ENCODE measurements at places on chromosomes 7 and 10.
A peak's percentile ranks its signal among the peaks of the same experiment; 100 is the strongest.

GRCh38 chr7:36925691-36926090, 201.4 kb upstream of the AOAH start:
- no peak for DNase-seq

DNA sequence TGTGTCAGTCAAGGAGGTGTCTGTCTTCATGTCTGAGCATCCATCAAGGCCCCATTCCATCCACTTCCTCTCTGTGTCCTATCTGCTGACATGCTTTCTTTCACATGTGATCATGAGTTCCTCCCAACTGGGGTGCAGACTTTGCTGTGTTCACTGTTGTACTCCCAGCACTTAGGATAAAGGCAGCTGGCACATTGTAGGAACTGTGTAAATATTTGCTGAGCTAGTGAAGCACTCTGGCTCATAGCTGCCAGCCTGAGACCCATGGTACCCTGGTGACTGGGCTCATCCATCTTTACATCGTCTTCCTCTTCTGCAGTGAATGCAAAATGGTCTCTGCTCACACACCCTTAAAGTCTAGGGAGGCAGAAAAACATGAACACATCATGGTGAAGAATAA, 242.2 kb upstream of the IGFBP3 start:
- DNase-seq = no peak

- no peak for DNase-seq
Observed at GRCh38 chr10:113347508-113347907, 205.3 kb upstream of the HABP2 start.

DNA sequence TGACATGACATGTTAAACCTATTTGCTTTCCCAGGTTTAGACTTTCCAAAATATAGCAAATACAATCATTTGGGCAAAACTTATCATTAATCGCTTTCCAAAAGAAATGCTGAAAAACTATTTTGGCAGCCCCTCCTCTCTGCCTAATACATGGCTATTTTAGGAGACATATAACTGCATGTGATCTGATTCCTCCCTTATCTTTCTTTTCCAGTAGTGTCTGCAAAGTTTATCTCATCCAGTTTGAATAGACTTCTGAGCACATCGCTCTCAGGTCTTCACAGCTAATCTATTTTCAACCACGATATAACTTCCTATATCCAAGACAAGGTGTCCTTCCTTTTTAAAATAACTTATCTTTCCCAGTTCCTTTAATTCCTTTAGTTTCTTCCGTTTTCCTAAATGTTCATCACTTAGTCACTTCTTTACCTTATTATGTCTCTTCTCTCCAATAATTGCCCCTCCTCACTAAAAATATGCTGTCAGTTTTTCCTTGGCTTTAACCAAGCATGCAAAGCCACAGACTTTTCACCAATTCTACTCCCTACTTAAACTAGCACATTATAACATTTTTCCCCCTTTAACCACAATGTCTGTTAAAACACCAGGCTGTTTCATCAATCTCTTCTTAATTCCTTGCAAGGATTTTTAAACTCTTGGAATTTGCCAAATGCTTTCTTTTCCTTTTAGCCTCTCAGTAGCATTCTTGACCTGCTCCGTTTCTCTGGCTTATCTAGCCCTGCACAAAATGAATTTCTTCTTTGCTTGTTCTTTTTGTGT, 24.4 kb downstream of the GNG11 start:
- no peak for DNase-seq

DNA sequence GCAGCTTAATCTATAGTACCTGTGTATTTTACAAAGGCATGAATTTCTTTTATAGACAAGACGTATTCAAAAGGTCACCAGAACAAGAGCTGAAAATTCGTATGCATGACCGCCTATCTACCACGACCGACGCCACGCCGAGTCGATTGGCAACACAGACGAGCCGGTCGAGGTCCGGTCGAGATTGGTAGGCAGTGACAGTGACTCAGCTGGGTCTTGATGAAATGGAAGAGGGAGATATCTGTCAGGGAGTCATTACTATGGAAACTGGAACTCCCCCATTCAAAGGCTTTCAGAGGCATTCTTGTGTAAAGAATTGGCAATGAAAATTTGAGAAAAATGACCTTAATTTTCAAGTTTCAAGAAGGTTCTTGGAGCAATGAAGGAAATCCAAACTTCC, 2.1 kb downstream of the ATP5MK start:
- DNase-seq = no peak

- DNase-seq = no peak
Observed at GRCh38 chr7:40676221-40676620, 541.4 kb downstream of the SUGCT start.

- DNase-seq = no peak
Observed at GRCh38 chr7:52168085-52168484, 851.5 kb upstream of the COBL start.

DNA sequence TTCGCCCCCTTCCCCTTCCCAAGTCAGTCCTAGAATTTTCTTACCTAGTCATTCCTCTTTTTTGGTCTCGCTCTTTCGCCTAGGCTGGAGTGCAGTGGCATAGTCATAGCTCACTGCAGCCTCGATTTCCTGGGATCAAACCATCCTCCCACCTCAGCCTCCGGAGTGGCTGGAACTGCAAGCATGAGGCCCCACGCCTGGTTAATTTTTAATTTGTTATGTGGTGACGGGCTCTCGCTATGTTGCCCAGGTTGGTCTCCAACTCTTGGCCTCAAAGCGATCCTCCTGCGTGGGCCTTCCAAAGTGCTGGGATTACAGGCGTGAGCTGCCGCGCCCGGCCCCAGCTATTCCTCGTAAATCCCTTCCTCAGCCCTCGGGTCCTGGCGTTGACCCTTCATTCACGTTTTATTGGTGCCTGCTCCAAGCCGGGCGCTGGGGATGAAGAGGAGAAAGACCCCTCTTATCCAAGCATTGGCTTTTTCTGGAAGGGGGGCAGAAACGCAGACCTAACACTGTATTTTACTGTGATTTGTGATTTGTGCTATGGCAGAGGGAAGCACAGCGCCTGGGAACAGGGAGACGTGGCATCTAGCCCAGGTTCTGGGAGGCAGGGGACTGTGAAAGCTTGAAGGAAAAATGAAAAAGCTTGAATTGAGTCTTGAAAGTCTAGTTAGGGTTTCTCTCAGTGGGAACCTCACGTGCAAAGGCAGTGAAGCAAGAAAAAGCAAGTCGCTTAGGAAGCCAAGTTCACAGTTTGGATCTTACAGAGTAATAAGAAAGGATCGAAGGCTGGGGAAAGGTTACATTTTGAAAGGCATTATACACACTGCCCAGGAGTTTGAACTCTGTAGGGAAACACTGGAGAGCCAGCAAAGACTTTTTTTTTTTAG, 516 bp downstream of the ZNHIT1 start:
- no peak for DNase-seq

- no peak for DNase-seq
Observed at GRCh38 chr7:66974986-66975590, 20.3 kb downstream of the SBDS start.

DNA sequence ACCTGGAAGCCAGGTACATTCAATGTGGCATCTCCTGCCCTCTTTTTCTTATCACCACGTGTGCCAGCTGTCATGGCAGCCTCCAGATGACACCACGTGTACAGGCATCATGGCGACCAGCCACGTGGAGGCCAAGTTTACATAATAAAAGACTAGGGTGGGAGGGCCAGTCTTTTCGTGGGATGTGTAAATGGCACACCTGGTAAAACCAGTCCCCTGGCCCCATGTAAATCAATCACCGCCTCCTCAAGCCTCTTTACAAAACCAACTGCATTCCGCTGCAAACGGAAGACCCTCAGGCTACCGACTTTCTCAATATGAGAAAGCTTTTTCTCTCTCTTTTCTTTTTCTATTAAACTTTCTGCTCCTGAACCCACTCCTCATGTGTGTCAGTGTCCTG, 65.1 kb upstream of the PHF14 start:
- no peak for DNase-seq

DNA sequence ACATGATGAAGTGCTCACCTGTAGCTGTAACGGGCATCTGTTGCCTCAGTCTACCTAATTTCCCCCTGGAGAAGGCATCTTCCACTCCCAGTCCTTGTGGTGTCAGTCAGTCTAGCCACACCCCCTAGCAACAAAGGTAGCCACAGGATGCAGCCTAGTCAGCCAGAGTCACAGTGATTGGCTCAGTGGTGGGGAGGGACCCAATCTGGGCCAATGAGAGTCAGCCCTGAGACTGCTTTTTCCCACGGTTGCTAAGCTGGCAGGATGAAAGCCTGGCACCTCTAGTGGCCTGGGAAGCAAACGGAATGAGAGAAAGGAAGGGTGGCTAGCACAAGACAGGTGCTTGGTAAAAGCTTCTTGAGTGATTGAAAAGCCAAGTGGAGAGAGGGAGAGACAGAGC, 118.6 kb downstream of the SH3PXD2A start:
- DNase-seq = no peak

DNA sequence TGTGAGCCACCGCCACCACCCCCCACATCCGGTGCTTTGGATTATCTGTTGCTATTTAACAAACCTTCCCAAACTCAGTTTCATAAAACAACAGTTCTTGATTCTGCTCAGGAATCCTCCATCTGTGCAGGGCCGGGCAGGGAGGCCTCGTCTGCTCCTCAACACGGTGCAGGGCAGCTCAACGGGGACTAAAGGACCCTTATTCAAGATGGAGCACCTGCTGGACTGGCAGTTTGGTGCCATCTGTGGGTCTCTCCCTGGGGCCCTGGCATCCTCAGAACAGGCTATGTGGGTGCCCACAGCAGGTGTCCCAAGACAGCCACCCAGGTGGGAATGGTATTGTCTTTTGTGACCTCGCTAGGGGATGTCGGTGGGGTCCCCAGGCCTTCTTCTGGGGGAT, 31.0 kb upstream of the ELFN1 start:
- no peak for DNase-seq

DNA sequence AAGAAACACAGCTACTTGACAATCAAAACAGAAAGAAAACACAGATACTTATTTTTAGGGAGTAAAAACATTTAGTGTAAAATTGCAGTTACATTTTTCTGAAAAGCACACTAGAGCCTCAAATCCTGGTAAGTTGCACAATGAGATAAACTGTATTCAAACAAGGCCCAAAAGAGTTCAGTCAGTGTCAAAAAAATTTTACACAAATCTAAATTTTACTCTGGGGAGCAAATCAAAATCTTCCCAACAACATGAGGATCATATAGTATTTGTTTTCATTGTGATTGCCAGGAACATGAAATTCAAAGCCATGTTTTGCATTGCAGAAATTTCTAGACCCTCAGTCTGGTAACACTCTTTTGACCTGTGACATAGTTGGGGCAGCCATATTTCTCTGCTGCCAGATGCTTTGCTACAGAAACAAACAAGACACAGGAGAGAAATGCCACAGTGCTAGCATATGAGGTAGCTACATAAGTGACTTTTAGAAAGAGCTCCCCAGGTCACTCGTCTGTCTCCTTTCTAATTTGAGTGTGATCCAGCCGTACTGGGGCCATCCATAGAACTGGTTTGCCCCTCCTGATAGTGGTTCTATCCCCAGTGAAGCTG, 49.6 kb downstream of the PDE1C start:
- DNase-seq = no peak

DNA sequence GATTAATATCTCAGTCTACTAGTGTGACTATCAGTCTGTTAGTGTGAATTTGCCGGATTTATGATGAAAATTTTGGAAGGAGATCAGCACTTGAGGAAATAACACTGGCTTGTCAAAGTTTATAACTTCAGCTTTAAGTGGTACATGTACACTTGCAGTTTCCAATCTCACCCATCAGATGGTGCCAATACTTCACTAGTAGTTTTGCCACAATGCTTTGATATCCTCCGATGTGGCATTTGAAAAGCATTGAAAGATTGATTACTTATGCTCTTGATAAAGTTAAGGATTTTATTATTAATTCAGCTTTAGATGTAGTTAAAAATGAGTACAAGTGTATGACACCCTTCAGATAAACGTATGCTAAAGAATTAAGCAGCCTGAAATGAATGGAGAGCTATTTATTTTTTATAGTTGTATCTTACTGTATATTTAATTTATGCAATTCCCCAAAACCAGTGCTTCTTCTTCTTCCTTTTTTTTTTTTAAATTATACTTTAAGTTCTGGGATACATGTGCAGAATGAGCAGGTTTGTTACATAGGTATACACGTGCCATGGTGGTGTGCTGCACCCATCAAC, 98.2 kb downstream of the ANLN start:
- peak; percentile 29 for DNase-seq

GRCh38 chr7:31043051-31043471, 9.0 kb upstream of the ADCYAP1R1 start:
- no peak for DNase-seq

DNA sequence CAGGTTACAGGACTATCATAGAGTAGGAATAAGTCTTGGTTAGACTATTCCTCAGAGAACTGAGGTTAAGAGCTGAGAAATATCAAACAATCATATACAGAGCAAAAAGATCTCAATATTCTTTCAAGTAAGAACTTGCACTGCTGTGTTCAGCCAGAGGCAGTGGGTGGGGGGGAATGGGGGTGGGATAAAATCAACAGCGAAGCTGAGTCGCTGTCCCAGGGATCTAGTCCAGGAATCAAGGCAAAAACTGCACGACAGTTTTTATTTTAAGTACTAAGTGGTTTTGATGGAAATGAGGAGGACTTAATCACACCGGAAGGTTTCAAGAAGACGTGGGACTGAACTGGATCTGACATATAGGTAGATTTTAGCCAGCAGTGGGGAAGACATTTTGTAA, 159.1 kb downstream of the SRPK2 start:
- DNase-seq = no peak

GRCh38 chr10:126302476-126302756, 85.9 kb downstream of the ADAM12 start:
- no peak for DNase-seq

GRCh38 chr10:71005337-71006305, 117.3 kb upstream of the PCBD1 start:
- DNase-seq = no peak

GRCh38 chr7:155336812-155337602, 39.3 kb downstream of the INSIG1 start:
- DNase-seq = no peak

Measured in stimulated activated naive CD8-positive, alpha-beta T cell treated with anti-CD3 and anti-CD28 coated beads, Interleukin-15, amount 100 ng/mL, for 72 hours (primary cell).